AG09309 (cell line): ENCODE measurements at places on chromosomes 11 and 22.
A peak's percentile ranks its signal among the peaks of the same experiment; 100 is the strongest.

DNA sequence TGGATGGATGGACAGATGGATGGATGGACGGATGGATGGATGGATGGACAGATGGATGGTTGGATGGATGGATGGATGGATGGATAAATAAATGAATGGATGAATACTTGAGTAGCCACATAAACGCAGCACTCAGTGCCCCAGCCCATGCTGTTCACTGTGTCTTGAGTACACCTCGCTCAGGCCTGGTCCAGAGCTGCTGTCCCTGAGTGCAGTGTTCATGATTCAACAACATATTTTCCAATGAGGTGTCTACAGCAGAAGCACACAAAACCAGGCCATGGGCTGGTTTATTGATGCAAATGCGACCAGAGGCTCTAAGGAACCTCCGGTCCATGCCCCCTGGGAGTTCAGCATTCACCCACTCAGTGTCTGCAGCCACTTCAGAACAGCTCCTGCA lies 584.3 kb downstream of the BRD1 start:
- DNase-seq: no peak

GRCh38 chr22:22925805-22926369 lies 38.3 kb downstream of the IGLL5 start:
- no peak for DNase-seq

- DNase-seq: peak; percentile 58
Observed at GRCh38 chr11:27254744-27255446, 108.1 kb downstream of the CCDC34 start.

- DNase-seq: no peak
Observed at GRCh38 chr22:39524753-39525657, 4.6 kb downstream of the ATF4 start.

GRCh38 chr11:114346709-114347141 lies 50.5 kb downstream of the NNMT start:
- DNase-seq: no peak

DNA sequence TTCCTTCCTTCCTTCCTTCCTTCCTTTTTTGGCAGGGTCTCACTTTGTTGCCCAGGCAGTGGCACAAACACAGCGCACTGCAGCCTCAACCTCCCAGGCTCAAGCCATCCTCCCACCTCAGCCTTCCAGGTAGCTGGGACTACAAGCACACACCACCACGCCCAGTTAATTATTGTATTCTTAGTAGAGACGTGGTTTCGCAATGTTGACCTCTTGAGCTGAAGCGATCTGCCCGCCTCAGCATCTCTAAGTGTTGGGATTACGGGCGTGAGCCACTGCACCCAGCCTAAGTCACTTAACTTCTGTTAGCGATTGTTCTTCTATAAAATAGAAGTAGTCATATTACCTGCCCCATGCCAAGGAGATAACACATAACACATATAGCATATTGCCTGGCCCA lies 2.8 kb upstream of the SYTL2 start:
- DNase-seq: no peak

- no peak for DNase-seq
Observed at GRCh38 chr11:548700-549603, 11.6 kb downstream of the LMNTD2 start.

- no peak for DNase-seq
Observed at GRCh38 chr22:46148816-46149511, 1.4 kb upstream of the PPARA start.
